ENCODE measurements at places on chromosomes 6 and 20. TPM values are rescaled to one million over a fixed set of nuclear protein-coding genes. Genes with fewer than 3 reads are reported as not detected.

- no peak for DNase-seq
These were observed 148.1 kb downstream of the MOXD1 start for GRCh38 chr6:132253211-132253610.

Gene DOK5
- total RNA-seq, result not detected

Gene SAPCD1
- 2.8 TPM for total RNA-seq

Gene NEURL2
- total RNA-seq, result 1.5 TPM

Gene MICB
- total RNA-seq, result 14.3 TPM

Gene DEFB123
- not detected for total RNA-seq

GRCh38 chr6:36368921-36369865, 18.3 kb downstream of the ETV7 start:
- DNase-seq, result no peak

Gene MYMX
- total RNA-seq, result not detected

GRCh38 chr20:43955062-43955749, 40.6 kb downstream of the TOX2 start:
- peak; percentile 19 for DNase-seq

GRCh38 chr20:380763-381580, 412 bp downstream of the TRIB3 start:
- peak; percentile 73 for DNase-seq

GRCh38 chr20:63020681-63021080, 13.9 kb upstream of the BHLHE23 start:
- no peak for DNase-seq

Gene NKX2-2
- not detected for total RNA-seq

DNA sequence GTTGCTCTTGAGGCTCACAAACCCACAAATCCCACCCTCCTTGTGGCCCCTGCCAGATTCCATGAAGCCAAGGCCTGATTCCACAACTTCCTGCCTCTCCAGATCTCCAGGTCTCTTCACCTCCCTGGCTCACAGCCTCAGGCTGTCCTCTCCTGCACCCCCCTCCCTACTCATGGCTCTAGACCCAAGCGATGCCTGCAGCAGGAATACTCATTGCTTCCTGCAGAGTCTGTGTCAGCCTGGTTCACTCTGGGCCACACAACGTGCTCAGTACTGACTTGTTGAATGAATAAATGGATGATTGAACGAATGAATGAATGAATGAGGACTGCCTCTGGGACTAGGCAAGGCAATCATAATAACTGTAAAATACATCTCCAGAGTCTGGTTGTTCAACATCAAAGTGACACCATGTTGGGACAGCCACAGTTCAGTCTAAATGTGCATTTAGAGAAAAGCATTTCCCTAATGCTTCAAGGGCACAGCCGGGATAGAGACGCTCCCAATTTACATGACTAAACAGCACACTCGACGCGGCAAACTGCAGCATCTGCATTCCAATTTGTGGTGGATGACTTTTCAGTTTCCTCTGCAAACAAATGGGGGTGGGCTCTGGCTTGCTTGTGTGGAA, 139.9 kb downstream of the GRM4 start:
- no peak for DNase-seq

- DNase-seq, result no peak
These were observed 71.5 kb downstream of the DLGAP4 start for GRCh38 chr20:36377348-36378326.

Gene METTL24
- total RNA-seq, result not detected

Gene VGLL2
- total RNA-seq, result not detected

GRCh38 chr20:16054985-16055384, 518.3 kb downstream of the KIF16B start:
- no peak for DNase-seq

GRCh38 chr6:101279410-101279809, 114.1 kb upstream of the GRIK2 start:
- no peak for DNase-seq

- DNase-seq, result no peak
These were observed 45.7 kb downstream of the SUN5 start for GRCh38 chr20:32958574-32958973.

DNA sequence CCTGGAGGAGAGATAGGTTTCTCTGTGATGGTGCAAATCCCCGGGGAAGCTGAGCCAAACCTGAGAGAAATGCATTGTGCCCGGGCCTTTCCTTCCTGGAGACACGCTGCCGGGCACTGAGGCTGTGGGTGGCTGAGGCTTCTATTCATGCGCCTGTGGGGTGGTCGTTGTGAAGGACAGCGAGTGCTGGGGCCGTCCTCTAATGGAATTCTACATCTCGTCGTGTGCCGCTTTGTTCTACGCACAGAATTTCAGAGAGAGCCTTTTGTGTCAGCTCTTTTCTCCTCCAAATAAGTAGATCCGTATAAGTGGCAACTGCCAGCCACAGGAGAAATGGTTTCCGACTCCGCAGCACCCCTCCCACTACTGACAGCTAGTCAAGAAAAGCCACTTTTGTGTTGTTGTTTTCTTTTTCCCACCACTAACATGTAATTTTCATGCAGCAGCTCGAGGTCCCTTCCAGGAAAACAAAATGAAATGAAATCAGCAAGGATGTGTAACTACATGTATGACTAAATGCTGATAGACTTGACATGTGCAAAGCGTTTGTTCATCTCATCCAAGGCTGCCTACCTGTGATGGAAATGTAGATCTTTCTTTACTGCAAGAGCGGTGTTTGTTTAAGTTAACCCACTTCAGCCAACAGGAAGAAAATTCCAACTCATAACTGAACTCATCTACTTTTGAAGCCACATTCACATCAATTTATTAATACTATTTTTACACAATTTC, 26.4 kb upstream of the PXDC1 start:
- no peak for DNase-seq

- no peak for DNase-seq
These were observed 50.0 kb downstream of the GFOD1 start for GRCh38 chr6:13437218-13437996.

All from CD4-positive, alpha-beta T cell (primary cell).